ENCODE measurements at places on chromosomes 12 and 14.

DNA sequence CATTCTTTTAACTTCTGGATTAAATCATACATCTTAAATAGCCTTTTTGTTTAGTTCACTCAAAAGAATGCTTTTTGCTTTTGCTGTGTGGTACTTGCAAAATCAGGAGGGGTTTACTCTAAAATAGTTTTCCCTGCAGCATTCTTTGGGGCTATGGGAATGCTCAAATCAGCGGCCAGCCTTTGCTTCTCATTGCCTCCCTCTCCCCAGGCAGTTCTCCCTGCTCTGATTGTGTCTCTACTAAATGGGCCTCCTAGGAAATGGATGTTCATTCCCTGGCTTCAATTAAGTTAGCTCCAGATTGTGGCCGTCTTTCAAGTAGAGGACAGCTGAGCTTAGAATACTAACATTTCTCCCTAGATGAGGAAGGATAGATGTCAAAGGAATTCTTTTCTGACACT, 4.4 kb downstream of the TULP3 start:
- DNase-seq, result no peak

- no peak for DNase-seq
Measured at GRCh38 chr12:45446013-45446412, 230.1 kb downstream of the ANO6 start.

GRCh38 chr12:124780752-124781685, 82.6 kb downstream of the SCARB1 start:
- DNase-seq, result no peak

DNA sequence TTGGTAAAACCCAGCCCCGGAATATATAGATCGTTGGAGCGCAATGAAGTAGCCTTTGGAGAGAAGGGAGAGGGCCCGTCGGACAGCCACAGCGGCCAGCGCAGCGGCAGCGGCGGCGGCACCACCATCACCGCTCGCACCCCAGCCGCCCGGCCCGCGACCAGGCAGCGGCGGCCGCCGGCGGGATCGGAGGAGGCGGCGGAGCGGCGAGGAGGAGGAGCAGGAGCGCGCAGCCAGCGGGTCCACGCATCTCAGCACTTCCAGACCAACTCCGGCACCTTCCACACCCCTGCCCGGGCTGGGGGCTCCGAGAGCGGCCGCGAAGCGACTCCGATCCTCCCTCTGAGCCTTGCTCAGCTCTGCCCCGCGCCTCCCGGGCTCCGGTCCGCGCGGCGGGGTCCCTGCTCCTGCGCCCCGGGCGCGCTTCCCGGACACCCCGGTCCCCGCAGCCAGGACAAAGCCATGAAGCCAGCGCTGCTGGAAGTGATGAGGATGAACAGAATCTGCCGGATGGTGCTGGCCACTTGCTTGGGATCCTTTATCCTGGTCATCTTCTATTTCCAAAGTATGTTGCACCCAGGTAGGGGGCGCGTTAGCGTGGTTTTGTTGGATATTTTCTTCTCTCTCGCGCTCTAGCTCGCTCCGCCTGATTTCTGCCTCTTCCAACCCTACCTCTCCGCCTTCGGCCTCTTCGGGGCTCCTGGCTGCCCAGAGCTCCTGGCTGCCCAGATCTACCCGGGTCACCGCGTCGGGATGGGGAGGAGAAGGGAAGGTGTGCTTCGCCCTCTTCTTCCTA, 400 bp downstream of the CHST11 start:
- peak; percentile 92 for DNase-seq

DNA sequence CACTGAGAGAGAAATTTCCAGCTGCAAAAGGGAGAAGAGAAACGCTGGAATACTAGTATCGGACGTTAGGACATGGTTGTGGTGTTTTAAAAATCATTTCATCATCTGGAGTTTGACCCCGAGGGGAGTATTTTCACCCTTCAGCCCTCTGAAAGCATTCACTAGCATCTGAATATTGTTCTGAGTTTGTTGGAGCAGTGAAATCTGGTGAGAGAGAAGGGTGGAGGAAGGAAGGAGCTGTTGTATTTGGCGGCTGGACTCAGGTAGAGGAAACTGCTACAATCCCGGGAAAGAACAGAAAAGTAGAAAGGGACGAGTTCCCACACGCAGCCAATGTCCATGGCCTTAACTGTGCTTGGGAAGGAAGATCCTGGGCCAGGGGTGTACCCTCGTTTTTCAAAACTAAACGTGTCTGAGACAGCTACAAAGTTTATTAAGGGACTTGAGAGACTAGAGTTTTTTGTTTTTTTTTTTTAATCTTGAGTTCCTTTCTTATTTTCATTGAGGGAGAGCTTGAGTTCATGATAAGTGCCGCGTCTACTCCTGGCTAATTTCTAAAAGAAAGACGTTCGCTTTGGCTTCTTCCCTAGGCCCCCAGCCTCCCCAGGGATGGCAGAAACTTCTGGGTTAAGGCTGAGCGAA, 896 bp upstream of the CDKN1B start:
- peak; percentile 80 for DNase-seq

GRCh38 chr14:75064205-75064567, 362 bp upstream of the ACYP1 start:
- DNase-seq, result no peak

DNA sequence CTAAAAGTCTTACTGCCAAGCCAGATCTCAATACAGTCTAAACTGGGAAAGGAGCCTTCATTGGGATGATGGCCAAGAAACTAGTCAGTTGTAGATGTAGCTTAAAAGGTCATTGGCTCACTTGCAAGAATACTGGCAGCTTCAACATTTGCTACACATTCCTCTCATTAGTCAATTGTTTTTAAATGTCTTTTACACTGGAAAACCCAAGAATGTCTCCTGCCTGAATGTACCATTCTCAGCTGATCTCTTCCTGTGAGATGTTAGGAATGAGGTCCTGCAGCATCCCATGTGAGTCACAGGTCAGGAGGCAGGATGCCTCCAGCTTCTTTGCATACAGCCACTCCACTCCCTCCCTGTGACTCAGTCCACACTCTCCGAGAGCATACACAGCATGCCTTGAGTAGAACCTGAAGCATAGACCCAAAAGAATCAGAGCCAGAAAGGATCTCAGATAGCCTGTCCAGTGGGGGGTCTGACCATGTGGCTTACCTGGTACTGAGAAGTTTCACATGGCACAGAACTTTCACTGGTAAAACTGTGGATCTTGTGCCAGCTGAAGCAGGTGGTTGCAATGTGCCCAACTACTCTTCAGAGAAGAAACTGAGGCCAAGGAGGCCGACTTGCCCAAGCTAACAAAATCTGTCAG, 56.0 kb upstream of the HECTD1 start:
- peak; percentile 69 for DNase-seq

- DNase-seq, result no peak
Measured at GRCh38 chr14:69262516-69262915, 2.6 kb downstream of the GALNT16 start.

DNA sequence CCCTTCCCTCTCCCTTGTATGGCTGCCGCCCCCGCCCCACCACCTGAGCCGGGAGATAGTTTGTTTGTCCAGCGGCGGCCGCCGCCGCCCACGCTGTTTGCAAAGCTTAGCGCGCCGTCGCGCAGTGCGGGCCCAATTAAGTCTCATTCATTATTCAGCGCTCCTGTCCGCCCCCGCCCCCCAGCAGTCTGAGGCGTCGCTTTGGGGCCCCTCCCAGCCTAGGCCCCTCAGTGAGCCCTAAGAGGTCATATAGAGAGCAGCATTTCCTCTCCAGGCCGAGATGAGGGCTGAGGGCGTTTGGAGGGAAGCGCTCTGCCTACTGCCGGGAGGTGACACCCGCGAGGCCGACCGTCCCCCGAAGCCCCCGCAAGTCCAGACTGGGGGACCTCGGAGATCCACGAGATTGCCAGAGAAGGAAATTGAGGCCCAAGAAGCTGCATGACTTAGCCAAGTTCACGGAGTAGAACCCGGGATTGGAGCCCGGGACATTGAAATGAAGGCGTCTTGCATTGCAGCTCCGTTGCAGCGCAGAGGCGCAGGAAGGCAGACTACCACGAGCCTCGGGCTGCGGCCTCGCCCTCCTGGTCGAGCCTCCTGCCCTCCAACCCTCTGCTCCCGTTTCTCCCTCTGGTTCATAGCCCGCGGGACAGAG, at the start of gene DNAJC22:
Gene DNAJC22, plus strand, starts transcription at position 230 of the 652 bp plus-strand sequence. CDS start 1,985 bp downstream, outside the sequence.
- peak; percentile 72 for DNase-seq

GRCh38 chr12:95118788-95119179, 45.4 kb upstream of the NR2C1 start:
- DNase-seq, result no peak

DNA sequence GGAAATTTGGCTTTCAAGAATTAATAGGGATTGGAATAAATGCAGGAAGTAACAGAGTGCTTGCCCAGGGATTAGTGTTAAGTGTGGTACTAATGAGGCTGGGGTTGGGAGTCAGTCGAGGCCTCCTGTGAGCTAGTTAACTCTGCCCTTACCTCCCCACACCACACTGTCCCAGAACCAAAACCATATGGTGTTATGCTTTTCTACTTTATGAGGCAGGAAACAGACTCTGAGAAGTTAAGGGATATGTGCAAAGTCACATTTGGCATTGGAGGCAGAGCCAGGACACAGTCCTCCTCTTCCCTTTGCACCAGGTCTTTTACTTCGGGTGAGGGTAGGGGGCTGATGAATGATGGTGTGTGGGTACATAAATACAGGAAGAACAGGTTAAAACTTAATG, 41.9 kb downstream of the PELI2 start:
- DNase-seq, result no peak

GRCh38 chr14:74444866-74445265, 18.9 kb upstream of the SYNDIG1L start:
- no peak for DNase-seq

- DNase-seq, result no peak
Measured at GRCh38 chr12:128524439-128524838, 257.5 kb downstream of the TMEM132C start.

GRCh38 chr12:6405963-6406362, 22.0 kb downstream of the LTBR start:
- DNase-seq, result no peak

Measured in eye (tissue), 1 donor.